ENCODE measurements at places on chromosomes 12 and 14.

GRCh38 chr12:131507094-131507493, 203.8 kb upstream of the SFSWAP start:
- DNase-seq, result no peak

DNA sequence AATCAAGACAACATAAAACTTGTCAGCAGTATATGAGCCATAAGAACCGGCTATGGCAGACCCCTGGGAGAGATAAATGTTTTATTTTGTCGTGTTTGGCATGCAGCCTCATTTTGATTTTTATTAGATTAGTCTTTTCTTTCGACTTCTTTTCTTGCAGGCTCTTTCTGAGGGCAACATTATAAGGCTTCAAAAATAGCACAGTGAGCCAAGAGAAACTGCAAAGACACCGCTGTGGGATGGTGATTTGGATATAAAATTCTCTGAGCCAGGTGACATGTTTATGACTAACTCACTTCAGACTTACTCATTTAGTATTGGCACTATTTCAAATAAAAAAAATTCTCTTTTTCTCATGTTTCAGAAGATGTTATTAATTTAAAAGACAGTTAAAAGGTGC, 96.8 kb upstream of the PKP2 start:
- DNase-seq, result no peak

GRCh38 chr14:69798339-69798735, 1.3 kb upstream of the SLC10A1 start:
- no peak for DNase-seq

- DNase-seq, result no peak
These were observed 5.3 kb downstream of the EIF2S1 start for GRCh38 chr14:67365476-67365875.

GRCh38 chr12:41286426-41286825, 98.3 kb downstream of the PDZRN4 start:
- no peak for DNase-seq

DNA sequence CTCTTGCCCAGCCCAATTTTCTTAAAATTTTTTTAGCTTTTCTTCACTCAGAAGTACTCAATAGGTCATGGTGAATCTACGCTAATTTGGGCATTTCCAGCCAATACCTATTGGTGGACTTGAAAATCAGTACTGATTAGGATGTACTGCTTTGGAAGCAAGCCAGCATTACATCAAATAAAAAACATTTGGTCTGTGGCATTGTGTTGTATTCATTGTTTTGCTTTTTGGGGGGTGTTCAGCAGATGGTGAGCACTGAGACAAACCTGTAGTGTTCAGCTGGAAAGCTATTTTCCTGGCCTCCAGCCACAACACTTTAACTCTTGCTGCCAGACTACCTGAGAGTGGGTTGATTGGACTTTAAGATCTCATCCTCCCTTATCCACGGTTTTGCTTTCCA, 4.0 kb downstream of the MAPKAPK5 start:
- DNase-seq, result no peak

Measured in AG08396 (cell line).